ENCODE measurements at places on chromosomes 2 and 18.

DNA sequence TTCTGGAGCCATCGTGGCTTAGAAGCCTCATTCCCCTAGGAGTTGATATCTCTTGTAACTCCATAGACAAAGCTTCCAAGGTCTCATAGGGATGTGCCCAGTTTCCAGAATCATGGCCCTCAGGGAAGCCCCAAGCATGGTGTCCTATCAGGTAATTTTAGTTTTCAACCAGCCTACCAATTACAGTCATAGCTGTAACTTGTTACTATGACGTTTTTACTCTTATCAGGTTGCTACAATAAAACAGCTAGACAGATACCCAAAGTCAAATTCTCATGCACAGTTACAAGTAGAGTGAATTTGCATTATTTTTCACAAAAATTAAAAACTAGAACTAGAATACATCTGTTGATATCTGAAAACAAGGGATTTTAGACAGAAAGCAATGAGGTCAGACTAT is 8.9 kb downstream of the LYPD6 start:
- no peak for DNase-seq

- DNase-seq, result no peak
Observed at GRCh38 chr18:63773551-63773950, 1.7 kb upstream of the SERPINB7 start.

- DNase-seq, result no peak
Observed at GRCh38 chr2:193446967-193447366, 1252.2 kb upstream of the TMEFF2 start.

DNA sequence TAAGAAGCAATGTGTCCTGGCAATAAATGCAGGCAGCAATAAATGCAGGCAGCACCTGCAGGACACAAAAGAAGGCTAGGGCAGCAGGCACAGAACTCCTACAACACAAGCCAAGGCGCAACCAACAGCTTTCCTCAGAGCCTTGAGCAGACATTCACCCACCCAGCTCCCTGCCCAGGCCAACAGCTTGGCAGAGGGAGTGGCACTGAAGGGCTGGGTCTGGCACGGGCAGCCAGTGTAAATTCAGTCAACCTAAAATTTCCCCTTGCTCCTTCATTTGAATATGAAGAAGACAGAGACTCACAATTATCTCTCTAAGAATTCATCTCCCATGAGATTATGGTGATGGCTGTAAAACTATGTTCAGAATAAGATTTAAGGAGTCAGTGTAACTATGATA is 35.4 kb downstream of the AAK1 start:
- DNase-seq, result no peak

DNA sequence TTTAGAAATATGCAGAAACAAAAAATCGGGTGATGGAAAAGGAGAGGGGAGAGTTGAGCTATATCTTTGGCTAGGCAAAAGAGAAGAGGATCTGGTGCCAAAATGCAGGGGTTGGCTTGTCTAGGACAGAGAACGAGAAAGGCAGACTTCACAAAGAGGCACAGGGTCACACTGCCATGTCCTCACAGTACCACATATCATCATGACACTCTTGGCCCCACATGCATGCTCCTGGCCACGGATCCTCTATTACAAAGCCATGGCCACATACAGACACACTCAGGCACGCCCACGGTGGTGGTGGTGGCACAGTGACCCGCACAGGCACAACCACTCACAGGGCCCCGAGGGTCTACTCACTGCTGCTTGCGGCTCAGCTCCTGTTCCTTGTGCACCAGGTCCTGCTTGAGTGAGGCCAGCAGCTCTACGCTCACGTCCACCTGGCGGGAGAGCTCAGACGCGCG is 15.9 kb downstream of the FBXO41 start:
- DNase-seq, result no peak

GRCh38 chr2:109611467-109612095 is 2.2 kb downstream of the SEPTIN10 start:
- DNase-seq, result no peak

Data from activated naive CD8-positive, alpha-beta T cell treated with anti-CD3 and anti-CD28 coated beads, Interleukin-2, amount 10 ng/mL, durations not matched to agents 7 days and 5 days (primary cell).